ENCODE measurements at places on chromosomes 16 and 17.

- DNase-seq = peak; percentile 78
These were observed 3.0 kb downstream of the NACA2 start for GRCh38 chr17:61587807-61588660.

DNA sequence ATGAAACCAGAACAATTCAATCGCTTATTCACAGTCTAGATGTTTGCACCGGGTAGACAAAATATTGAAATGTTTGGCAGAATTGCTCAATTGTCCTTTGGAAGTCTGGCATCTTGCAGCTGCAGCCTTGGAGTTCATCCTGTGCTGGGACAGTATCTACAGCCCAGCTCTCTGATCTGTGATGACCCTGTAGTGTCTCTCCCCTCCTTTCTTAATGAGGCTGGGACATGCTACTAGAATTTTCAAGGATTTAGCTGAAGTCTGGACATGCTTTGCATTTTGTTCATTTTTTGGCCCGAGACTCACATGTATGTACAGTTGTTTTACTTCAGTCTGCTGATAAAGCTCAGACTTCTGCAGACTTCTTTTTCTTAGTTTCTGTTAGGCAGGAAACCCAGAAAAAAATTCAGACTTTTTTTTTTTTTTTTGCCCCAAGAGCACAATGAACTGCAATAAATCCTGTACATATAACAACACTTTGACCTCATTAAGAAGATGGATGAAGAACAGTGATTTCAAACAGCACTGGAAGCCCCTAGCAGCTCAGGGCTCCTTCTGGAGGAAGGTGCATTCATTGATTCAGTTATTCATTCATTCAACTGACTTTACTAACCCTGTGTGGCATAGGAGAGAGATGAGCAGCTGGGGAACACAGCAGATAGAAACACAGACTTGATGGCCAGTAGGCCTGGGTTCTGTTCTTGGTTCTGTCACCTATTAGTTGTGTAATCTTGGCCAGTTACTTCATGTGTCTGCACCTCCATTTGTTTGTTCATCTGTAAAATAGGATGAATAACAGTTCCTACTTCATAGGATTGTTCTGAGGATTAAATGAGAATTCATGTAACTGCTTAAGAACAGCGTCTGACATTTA, 210.0 kb downstream of the MAP2K4 start:
- no peak for DNase-seq

DNA sequence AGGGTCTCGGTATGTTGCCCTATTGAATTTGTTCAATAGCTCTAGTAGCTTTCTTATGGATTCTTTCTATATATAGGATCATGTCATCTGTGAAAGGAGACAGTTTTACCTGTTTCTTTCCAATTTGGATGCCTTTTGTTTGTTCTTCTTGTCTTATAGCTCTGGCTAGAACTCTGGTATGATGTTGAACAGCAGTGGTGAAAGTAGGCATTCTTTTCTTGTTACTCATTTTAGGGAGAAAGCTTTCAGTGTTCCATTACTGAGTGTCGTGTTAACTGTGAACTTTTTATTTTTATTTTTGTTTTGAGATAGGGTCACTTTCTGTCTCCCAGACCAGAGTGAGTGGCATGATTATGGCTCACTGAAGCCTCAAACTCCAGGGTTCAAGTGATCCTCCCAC, 21.2 kb downstream of the EFCAB5 start:
- no peak for DNase-seq

- no peak for DNase-seq
These were observed 36.4 kb downstream of the SPACA3 start for GRCh38 chr17:33028061-33028460.

DNA sequence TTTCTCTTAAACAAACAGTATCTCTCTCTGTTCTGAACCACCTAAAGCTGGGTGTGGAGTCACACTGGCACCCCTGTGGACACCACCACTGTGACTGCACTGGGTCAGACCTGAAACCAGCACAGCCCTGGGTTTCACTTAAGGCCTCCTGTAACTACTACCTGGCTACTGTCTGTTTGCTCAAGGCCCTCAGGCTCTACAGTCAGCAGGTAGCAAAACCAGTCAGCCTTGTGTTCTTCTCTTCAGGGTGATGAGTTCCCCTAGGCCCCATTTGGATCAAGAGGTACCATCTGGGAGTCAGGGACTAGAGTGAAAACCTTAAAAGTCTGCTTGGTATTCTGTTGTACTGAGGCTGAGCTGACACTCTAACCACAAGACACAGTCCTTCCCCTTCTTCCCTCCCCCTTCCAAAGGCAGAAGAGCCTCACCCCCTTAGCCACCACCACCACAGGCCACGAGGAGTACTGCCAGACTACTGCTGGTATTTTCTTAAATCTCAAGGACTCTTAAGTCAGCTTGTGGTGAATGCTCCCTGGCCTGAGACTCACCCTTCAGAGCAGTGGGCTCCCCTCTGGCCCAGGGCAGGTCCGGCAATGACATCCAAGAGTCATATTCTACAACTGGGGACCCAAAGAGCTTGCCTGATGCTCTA, 153.2 kb upstream of the MON1B start:
- no peak for DNase-seq

DNA sequence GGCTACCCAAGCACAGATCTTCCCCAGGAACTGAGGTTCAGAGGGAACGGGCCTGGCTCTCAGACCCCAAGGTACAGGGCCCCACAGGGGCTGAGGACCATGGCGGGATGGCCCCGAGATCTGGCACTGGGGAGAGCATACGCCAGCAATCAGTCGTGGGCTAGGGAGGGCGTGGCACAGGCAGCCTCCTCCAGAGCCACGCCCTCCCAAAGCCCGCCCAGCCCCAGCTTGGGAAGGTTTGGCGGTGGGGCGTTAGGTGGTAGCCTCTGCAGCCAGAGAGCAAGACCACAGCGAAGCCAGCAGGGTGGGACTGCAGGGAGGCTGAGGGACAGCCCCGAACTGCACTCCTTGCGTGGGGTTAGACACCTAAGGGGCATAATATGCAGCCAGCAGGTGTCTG, 11.6 kb downstream of the WNT9B start:
- DNase-seq = no peak

DNA sequence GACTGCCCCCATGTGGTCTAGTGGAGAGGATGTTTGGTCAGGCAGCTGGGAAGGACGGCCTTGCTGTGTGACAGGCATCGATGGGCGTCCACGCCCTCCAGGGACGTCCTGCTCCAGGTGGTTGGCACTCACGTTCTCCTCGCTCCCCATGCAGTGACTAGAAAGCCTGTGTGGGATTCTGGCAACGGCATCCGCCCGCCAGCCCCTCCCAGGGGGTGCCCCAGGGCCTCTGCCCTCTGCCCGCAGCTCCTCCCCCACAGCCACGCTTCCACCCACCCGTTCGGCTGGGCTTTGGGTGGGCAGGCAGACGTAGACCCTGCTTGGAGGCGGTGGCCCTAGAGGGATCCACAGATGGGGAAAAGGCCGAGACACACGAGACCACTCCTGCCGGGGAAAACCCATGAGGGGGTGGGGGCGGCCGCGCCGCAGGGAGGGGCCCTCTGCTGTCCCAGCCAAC, 4.7 kb upstream of the IL17C start:
- DNase-seq = no peak

GRCh38 chr17:944266-944826, 35.2 kb downstream of the NXN start:
- no peak for DNase-seq

GRCh38 chr17:36214918-36215317, 4.1 kb downstream of the CCL4L2 start:
- DNase-seq = no peak

GRCh38 chr17:78883089-78883532, 19.9 kb downstream of the CEP295NL start:
- DNase-seq = no peak

GRCh38 chr16:8967132-8967821, 3.6 kb upstream of the USP7 start:
- DNase-seq = no peak

DNA sequence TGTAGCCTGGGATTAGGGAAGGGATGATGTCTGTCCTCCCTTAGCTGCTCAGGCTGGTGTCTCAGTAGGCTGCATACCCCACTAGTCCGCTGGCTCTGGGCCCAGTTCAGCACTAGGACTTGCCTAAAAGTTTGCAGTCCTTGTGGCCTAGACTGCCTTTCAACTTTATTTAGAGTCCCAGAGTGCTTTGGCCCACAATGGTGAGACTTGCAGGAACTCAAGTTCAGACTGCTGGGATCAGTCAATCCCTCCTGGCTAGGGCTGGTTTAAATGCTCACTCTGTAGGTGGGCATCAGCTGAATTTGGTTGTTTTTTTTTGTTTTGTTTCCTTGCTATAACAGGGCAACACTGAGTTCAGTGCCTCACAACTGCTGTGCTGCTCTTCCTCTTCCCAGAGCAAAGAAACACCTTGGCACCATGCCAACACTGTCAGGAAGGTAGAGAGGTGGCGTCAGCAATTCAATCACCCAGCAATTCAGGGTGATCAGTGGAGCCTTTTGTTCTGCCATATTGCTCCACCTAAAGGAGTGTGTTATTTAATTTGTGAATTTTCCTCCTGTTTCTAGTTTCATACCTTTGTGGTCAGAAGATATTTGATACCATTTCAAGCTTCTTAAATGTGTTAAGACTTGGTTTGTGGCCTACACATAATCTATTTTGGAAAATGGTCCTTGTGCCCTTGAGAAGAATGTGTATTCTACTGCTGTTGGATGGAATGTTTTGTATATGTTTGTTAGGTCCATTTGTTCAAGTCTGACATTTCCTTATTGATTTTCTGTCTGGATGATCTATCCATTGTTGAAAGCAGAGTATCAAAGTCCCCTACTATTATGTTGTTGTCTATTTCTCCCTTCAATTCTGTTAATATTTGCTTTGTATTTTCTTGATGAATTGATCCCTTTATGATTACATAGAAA, 284.0 kb upstream of the PMFBP1 start:
- DNase-seq = no peak

- peak; percentile 17 for DNase-seq
These were observed 52.1 kb upstream of the SMIM36 start for GRCh38 chr17:55563363-55563762.

All from NCI-H446 treated with DMSO at 0.1 percent for 48 hours (cell line).